ENCODE measurements at places on chromosomes 3 and 15.
A peak's percentile ranks its signal among the peaks of the same experiment; 100 is the strongest.

DNA sequence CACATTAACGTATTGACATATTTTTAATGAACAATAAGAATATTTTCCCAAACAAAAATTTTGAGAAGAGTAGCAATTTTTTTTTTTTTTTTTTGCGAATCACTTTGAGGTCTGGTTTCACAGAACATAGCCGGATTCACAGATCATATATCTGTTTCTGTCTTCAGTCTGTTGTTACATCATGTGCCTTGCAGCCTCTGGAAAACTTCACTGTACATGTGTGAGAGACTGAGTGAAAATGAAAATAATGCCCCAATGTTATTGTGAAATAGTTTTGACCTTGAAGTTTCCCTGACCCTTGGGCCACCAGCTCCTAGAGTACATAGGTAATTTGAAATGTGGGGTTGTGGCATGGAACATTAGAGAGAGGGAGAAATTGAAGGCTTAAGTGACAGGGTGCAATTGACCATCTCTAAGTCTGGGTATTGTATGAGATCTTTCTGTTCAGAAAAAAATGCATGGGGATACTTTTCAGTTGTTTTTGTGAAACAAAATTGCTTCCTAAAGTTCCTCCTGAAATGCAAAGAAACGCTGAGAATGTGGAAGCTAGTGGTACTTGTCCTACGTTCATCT, 14.0 kb downstream of the ITPR1 start:
- no peak for DNase-seq

- DNase-seq: no peak
Observed at GRCh38 chr15:84947947-84948830, 33.5 kb upstream of the PDE8A start.

DNA sequence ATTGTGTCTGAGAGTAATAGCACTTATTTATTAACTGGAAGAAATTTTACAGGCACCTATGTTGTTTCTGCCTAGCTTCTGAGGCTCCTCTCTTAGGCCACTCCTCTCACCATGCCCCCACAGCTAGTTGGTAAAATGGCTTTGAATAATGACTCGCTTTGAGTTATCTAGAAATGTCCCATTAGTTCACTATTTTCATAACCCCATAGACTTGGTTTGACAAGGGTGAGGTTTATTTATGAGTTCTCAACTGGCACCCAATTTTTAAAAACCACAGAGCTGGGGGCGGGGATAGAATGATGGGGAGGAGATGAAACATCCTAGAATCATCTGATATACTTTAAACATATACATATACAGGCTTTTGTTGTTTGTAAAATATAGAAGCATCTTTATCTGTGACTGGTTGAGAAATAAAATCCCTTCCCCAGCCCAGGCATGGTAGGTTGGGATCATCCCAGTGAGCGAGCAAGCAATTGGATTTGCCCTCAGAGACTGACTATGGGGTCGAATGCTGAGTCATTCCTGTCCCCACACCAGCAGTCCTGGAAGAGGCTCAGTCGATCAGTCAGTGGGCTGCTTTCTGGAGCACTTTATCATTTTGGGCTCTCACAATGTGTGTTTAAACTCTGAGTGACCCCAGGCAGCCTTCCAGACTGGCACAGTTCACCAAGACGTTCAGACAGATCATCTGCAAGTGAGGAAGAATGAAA, 60.2 kb upstream of the TSEN2 start:
- no peak for DNase-seq

GRCh38 chr15:89805241-89806209, 9.1 kb downstream of the ANPEP start:
- no peak for DNase-seq

- DNase-seq: no peak
Observed at GRCh38 chr15:96746665-96747064, 416.2 kb downstream of the NR2F2 start.

- DNase-seq: no peak
Observed at GRCh38 chr3:142319094-142319493, 93.7 kb upstream of the GK5 start.

GRCh38 chr3:28347374-28348264, 902 bp upstream of the ZCWPW2 start:
- peak; percentile 51 for DNase-seq

GRCh38 chr3:121436641-121437040, 109.1 kb downstream of the POLQ start:
- DNase-seq: peak; percentile 42

- DNase-seq: no peak
Observed at GRCh38 chr15:58459045-58459444, 27.3 kb downstream of the LIPC start.

DNA sequence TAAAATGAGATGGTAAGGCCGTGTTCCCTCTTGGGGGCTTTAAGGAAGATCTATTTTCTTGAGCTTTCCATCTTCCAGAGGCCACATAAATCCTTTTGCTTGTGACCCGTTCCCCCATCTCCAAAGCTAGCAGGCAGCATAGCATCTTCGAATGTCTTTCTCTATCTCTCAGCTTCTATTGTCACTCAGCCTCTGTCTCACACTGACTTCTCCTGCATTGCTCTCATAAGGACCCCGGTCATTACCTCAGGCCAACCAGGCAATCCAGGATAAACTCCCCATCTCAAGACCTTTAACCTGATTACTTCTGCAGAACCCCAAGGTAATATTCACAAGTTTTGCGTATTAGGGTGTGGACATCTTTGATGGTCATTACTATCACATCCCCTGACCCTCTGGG, 250.3 kb upstream of the SOX2 start:
- no peak for DNase-seq

DNA sequence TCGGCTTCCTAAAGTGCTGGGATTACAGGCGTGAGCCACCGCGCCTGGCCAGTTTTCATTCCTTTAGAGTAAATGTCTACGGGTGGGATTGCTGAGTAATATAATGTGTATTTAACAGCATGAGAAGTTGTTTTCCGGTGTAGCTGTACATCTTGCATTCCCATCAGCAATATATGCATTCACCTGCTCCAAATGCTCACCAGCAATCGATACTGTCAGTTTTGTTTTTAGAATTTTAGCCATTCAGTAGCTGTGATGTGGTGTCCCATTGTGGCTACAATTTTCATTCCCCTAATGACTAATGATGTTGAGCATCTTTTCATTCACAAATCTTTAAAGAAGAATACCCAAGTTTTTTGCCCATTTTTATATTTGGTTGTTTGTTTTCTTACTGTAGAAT, 134.8 kb upstream of the RGMA start:
- no peak for DNase-seq

- DNase-seq: peak; percentile 56
Observed at GRCh38 chr3:32816439-32817256, 1.1 kb upstream of the TRIM71 start.

- peak; percentile 78 for DNase-seq
Observed at GRCh38 chr15:72237029-72237852, 6.3 kb upstream of the PKM start.

DNA sequence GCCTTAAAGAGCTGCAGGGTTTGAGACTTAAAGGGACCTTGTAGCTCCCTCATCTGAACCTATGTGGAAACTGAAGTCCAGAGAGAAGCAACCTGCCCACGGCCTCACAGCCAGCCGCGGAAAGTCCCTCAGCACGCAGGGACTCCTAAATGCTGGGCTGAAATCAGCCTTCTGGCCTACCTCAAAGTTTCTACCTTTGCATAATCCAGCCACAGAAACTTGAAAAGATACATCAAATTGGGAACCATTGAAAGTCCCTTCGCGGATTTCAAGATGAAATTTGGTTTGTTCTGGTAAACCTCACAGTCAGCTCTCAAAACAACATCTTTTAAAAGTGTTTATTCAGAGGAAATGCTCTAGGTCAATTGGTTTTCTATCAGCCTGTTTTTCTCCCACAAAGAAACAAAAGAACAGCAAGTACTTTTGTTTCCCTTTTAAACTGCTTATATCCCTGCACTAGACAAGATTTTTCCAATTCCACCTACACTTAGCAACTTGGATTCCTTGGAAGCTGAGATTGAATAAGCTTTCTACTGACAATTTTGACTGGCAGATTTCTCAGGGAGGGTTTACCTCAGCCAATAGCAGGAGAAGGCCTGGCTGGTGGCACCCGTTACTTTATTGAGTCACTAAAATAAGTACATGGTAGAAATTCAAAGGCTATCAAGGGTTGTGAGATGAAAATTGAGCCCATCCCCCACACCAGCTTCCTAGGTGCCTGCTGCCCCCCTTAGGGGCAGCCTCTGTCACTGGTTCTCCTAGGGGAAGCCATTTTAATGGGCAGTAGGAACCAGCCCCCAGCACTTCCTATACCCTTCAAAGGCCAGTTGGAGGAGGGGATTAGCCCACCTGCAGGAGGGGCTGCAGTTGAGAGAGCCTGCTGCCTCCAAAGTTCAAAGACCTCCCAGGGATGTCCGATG, 171.2 kb downstream of the ADAMTS17 start:
- no peak for DNase-seq

DNA sequence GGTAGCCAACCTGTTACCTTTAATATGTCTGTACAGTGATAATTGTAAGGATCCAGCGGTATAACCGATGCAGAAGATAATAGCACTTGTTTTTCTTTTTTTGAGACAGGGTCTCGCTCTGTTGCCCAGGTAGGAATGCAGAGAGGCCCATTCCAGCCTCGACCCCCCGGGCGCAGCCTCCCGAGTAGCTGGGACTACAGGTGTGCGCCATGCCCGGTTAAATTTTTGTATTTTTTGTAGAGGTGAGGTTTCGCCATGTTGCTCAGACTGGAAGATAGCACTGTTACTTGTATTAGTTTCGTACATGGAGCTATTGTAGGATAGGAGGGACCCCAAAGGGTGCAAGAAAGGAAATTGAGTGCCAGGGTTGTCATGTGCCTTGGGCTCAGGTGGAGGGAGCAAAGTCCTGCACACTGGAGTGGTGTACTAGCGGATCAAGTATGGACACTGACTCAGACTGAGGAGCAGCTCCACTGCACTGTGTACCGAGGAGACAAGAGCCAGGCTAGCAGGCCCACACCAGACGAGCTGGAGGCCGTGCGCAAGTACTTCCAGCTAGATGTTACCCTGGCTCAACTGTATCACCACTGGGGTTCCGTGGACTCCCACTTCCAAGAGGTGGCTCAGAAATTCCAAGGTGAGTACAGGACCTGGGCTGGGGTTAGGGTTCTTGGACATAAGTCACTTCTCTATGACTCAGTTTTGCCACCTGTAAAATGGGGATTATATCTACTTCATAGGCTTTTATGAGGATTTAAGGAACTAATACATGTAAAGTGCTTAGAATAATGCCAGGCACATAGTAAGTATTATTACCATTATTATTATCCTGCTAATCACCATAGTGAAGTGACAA, 1.0 kb downstream of the OGG1 start:
- no peak for DNase-seq

- DNase-seq: no peak
Observed at GRCh38 chr15:74268020-74268419, 31.9 kb downstream of the CCDC33 start.

DNA sequence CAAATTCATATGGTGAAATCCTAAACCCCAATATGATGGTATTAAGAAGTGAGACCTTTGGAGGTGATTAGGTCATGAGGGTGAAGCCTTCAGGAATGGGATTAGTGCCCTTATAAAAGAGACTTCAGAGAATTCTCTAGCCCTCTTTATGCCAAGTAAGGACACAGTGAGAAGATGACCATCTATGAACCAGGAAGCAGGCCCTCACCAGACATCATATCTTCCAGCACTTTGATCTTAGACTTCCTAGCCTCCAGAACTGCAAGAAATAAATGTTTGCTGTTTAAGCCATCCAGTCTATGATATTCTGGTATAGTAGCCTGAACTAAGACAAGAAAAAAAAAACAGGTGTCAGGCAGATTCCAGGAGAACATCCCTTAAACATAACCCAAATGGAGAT, 45.9 kb upstream of the AP4E1 start:
- DNase-seq: no peak

- DNase-seq: no peak
Observed at GRCh38 chr3:47482366-47482765, 6.6 kb upstream of the SCAP start.

GRCh38 chr15:37106490-37107001, 6.2 kb upstream of the MEIS2 start:
- DNase-seq: peak; percentile 64

GRCh38 chr3:64667887-64668581, 19.8 kb downstream of the ADAMTS9 start:
- no peak for DNase-seq

DNA sequence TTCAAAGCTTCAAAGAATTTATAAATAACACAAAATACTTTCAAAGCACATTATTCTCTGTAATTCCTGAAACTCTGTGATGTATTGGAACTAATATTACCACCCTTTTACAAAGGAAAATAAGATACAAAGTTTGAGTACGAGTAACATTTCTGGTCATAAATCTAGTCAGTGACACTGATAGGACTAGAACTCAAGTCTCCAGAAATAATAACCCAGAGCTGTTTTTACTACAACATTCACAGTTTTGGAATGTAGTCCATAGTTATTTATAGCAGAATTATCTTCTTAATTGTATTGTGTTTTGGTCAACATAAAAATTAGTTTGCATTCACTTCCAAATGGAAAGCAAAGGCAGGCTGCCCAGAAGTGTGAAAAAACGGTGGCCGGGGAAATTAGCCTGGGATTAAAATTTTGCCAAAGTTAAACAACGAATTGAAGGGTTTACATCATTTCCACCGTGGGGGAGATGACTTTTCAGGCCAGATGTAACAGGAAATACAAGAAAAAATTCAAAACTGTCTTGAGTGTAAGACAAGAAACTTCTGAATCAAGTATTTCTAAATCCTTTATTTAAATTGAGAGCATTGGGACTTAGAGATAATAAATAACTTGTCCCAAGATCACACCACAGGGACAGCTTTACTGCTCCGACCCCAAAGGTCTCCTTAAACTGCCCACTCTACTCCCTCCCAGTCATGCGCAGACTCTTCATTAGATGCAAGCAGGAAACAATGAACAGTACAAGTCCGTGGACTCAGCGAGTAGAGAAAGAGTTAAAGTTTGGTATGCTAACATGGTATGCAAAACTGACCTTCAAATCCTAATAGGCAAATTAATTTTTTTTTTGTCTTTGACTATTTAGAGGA, 74.3 kb upstream of the VGLL4 start:
- DNase-seq: peak; percentile 46

DNA sequence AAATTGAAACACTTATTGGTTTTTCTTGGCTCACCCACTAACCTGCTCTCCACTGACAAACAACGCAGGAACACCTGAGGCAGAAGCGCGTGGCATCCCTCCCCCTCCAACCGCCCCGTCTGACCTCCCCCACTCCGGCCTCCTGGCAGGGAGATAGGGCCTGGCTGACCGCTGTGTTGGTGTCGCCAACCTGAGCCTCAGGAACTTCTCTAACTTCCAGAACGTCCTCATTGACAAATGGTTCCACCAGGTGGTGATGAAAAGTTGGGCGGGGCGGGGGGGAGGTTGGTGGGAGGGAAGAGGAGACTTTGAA, 22.8 kb downstream of the IL17RD start:
- DNase-seq: no peak
